BE2C (cell line): ENCODE measurements at places on chromosomes 2 and 18.

GRCh38 chr2:168560817-168561499, 104.9 kb downstream of the CERS6 start:
- DNase-seq: no peak

GRCh38 chr2:8101614-8102277, 580.1 kb upstream of the ID2 start:
- no peak for DNase-seq

- DNase-seq: no peak
These were observed 50.5 kb downstream of the CXCR4 start for GRCh38 chr2:136067459-136067858.

- DNase-seq: no peak
These were observed 14.6 kb upstream of the NPPC start for GRCh38 chr2:231940795-231941194.

DNA sequence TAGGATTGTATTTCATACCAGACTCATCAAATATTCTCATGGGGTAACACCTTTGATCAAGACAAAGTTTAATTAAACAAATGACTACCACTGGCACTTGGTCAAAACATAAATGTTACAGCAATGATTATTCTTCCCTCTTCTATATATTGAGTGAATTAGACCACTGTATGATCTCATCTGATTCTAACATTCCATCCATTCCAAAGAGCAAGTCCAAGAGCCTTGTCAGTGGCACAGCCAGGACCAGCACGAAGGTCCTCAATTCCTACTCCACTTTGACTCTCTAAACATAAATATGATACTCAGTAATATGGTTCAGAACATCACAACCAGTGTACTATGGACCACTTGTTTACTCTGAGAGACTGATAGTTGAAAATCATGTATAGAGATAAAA, 86.4 kb downstream of the AP1S3 start:
- DNase-seq: no peak
